ENCODE measurements at places on chromosomes 3 and 15.

- DNase-seq, result no peak
Observed at GRCh38 chr3:74351213-74351612, 263.2 kb downstream of the CNTN3 start.

GRCh38 chr15:85031086-85031943, 49.7 kb downstream of the PDE8A start:
- DNase-seq, result no peak

DNA sequence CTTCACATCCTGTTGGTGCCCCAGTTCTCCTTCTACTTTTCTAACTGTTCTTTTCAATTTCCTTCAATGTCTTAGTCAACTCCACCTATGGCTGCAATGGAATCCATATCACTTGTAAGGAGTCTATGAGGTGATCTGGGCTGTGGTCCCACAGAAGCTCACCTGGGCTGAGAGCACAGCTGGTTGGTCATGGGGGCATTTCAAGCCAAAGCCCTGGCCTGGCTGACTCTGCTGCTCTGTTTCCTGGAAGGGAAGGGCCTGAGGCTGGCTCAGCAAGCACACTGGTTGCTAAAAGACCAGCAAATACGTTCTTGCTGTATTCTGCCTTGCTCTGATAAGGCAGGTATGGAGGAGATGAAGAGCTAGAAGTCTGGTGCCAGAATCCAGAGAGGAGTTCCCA, 29.0 kb downstream of the AMOTL2 start:
- no peak for DNase-seq

- no peak for DNase-seq
Observed at GRCh38 chr3:154779571-154779970, 300.5 kb upstream of the MME start.

DNA sequence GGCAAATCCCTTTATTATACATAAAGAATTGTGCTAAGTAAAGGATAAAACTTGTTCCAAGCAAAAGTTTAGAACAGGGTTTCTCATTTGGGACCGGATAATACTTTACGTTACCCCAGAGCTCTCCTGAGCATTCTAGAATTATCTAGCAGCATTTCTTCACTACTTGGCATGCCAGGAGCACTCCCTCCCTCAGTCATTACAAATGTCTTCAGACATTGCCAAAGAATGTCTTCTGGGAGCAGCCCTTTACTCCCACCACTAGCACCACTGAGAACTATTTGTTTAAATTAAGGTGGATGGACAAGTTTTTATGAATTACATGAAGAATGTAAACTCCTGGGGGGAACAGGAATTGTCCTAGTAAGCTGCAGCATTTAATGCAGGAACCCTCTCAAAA, 516.4 kb downstream of the GBE1 start:
- no peak for DNase-seq

DNA sequence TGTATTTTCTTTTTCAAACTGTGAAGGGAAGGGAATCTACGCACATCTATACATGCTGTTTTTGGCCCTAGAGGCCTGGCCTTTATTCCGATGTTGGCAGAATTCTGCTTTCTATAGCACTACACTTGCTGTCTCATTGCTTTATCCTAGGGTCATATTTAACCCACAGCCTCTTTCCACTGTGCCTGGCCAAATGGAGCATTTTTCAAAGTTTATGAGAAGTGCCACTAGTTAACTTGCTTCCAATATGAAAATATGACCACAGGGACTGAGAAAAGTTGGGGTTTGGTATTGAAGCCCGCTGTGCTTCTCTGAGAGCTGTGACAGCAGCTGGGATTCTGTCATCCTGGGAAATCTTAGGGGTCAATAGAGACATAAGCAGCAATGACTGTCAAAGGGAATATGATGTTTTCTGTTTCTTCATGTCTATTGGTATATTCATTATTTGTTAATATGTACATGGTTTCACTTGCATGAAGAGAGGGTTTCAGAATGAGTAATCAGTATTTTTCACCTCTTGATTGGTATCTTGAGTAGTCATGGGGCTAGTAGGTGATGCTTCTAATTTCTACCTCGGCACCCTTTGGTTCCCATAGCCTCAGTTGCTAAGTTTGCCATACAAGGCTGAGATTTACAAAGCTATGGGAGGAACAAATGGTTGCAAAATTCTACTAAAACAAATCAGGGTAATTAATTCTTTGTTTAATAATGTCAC, 275.8 kb upstream of the RBMS3 start:
- no peak for DNase-seq

GRCh38 chr15:89400116-89400781, 65.6 kb upstream of the POLG start:
- no peak for DNase-seq
